ENCODE measurements at places on chromosomes 4 and X. TPM values are rescaled to one million over a fixed set of nuclear protein-coding genes. Genes with fewer than 3 reads are reported as not detected.
A peak's percentile ranks its signal among the peaks of the same experiment; 100 is the strongest.

GRCh38 chr4:149344436-149344835 is 471.2 kb downstream of the IQCM start:
- no peak for DNase-seq
- no peaks in the 10 kb centered on the region for H3K4me1 ChIP-seq
- H3K27ac ChIP-seq, result no peak overlapping the region
- no peaks in the 10 kb centered on the region for H3K36me3 ChIP-seq
- H3K27me3 ChIP-seq, result no peaks in the 10 kb centered on the region

- no peak for DNase-seq
- peaks cover 55% of the 10 kb centered on the region for H3K36me3 ChIP-seq
- H3K4me1 ChIP-seq, result no peaks in the 10 kb centered on the region
These were observed 27.6 kb downstream of the ANXA5 start for GRCh38 chr4:121669163-121669550.

- DNase-seq, result no peak
- peaks cover 5% of the 10 kb centered on the region for H3K36me3 ChIP-seq
- no peaks in the 10 kb centered on the region for H3K27me3 ChIP-seq
- no peak overlapping the region for H3K27ac ChIP-seq
- no peaks in the 10 kb centered on the region for H3K4me1 ChIP-seq
These were observed 46.3 kb downstream of the ARHGEF9 start for GRCh38 chrX:63738696-63739095.

- no peak overlapping the region for H3K27ac ChIP-seq
- no peaks in the 10 kb centered on the region for H3K27me3 ChIP-seq
- no peak for DNase-seq
- no peaks in the 10 kb centered on the region for H3K36me3 ChIP-seq
- H3K4me1 ChIP-seq, result no peaks in the 10 kb centered on the region
These were observed 144.3 kb downstream of the CAMK2D start for GRCh38 chr4:113617195-113617594.

- H3K36me3 ChIP-seq, result peaks cover 6% of the 10 kb centered on the region
- no peaks in the 10 kb centered on the region for H3K27me3 ChIP-seq
- DNase-seq, result no peak
- H3K4me1 ChIP-seq, result no peaks in the 10 kb centered on the region
These were observed 42.9 kb upstream of the CENPU start for GRCh38 chr4:184776821-184777220.

DNA sequence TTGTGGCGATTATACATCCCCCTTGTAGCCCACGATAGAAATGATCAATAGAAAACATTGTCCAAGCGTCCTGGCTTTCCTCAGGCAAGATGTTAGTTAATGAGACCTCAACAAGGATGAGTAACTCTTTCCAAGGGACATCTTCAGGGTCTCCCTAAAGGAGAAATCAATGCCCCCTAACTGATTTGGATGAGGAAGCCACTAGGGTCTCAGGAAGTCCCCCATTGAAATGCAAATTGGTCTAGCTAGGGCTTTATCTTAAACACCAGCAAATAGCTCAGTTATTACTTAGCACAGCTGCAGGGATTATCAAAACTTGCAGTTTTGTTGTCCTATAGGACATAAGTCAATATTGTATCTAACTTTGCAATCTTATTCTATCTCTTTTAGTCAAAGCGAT is 721.5 kb downstream of the IL1RAPL1 start:
- H3K27me3 ChIP-seq, result no peaks in the 10 kb centered on the region
- DNase-seq, result peak; percentile 24
- H3K4me3 ChIP-seq, result 0 out of 3 replicates have a peak overlapping the region, but pooled peaks have one; percentile 15
- H3K36me3 ChIP-seq, result peaks cover 4% of the 10 kb centered on the region
- H3K4me1 ChIP-seq, result peaks cover 3% of the 10 kb centered on the region

GRCh38 chr4:83283181-83283580 is 1.4 kb downstream of the COQ2 start:
- no peaks in the 10 kb centered on the region for H3K27me3 ChIP-seq
- H3K36me3 ChIP-seq, result peaks cover 4% of the 10 kb centered on the region
- peak overlapping the region; percentile 85 for H3K4me3 ChIP-seq
- DNase-seq, result no peak

DNA sequence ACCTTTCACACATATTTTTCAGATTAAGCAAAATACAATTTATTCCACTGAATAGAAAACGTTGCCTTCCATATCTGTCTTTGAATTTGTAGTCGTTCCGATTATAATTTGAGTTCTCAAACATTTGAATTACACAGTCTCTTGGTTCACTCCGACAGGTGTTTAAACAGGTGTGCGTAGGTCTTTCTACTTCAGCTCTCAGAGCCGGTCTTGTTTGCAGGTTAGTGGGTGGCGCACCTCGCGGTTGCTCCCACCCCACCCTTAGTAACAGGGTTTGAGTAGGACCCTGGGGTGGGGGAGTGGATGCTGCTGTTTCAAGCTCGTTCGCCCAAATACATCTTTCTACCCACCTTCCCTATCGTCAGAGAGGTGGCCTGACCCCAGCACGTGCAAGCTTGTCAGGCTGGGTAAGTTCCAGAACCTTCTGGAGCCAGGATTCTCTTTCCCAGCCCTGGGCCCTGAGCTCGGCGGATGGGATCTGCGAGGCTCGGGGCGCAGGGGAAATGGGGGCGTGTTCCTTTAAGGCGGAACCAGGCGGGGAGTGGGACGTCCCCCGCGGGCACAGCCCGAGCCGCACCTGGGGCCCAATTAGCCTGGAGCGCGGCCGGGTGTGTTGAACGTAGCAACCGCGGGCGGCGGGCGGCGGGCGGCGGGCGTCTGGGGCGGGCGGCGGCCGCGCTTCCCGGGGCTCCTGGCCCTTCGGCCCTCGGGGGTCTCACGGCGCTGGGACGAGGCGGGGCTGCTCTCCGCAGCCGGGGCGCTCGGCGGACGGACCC is at the start of gene FAM149A:
FAM149A (plus strand) TSS at position 591 of the 776 bp plus-strand sequence.
- no peaks in the 10 kb centered on the region for H3K27me3 ChIP-seq
- peak; percentile 56 for DNase-seq
- peak within 1 kb of the TSS; percentile 86 for H3K4me3 ChIP-seq
- H3K36me3 ChIP-seq, result 0 out of 3 replicates have a peak, but pooled peaks cover 6% of the 10 kb centered on the region
- no peaks in the 10 kb centered on the region for H3K4me1 ChIP-seq

DNA sequence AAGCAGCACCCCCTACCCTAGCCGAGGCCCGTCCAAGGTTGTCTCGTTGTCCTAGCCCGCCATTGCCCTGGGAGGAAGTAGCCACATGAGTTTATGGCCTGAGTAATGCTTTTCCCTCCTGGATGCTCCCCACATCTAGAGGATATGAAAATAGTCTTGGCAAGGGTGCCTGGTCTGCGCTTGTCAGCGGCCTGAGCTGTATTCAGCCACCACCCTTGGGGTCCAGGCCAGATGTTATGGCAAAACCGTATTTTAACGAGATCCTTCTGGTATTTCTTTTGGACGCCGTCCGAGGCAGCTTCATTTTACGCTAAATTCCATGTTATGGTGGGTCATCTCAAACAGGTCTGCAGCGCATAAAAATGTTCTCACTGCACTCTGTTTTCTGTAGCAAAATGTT is 89.3 kb downstream of the GPR143 start:
- no peaks in the 10 kb centered on the region for H3K27me3 ChIP-seq
- H3K27ac ChIP-seq, result no peak overlapping the region
- no peak for DNase-seq
- H3K4me3 ChIP-seq, result no peak overlapping the region
- H3K4me1 ChIP-seq, result no peaks in the 10 kb centered on the region

DNA sequence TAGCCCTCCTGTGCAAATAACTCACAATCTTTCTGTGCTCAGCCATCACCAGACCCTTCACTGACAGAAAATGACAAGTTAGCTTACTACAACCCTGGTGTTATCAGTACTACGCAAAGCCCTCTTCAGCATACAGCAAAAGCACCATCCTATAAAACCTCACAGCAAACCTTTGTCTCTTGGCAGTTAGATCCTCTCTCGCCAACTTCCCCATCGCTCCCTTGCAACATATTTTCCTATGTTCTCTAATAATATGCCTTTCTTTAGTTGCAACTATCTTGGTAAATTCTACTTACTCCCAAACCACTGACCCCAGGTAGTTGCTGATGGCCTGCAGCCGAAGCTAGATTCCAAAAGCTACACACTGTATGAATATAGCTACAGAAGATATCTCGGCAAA is 856.9 kb upstream of the FRG1 start:
- no peaks in the 10 kb centered on the region for H3K4me1 ChIP-seq
- no peak overlapping the region for H3K4me3 ChIP-seq
- DNase-seq, result no peak
- no peaks in the 10 kb centered on the region for H3K27me3 ChIP-seq

DNA sequence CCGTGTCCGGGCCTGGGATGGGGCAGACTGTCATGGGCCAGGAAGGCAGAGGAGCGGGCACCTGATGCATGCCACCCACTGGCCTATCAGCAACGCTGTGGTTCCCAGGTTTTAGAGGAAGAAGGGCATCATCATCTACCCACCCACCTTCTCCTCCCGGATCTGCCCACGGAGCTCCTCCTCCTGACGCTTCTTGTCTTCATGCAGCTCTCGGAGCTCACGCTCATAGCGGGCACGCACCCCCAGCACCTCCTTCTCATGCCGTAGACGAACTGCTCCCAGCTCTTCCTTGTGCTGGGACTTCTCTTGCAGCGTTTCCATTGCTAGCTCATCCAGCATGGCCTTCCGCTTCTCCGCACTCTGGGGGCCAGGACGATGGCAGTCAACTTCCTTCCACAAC is 11.4 kb upstream of the KCND1 start:
- H3K36me3 ChIP-seq, result peaks cover 44% of the 10 kb centered on the region
- H3K27me3 ChIP-seq, result no peaks in the 10 kb centered on the region
- no peak overlapping the region for H3K4me3 ChIP-seq
- no peaks in the 10 kb centered on the region for H3K4me1 ChIP-seq
- DNase-seq, result no peak

GRCh38 chrX:39854772-39855747 is 242.7 kb downstream of the BCOR start:
- no peaks in the 10 kb centered on the region for H3K27me3 ChIP-seq
- H3K36me3 ChIP-seq, result peaks cover 1% of the 10 kb centered on the region
- H3K4me1 ChIP-seq, result peaks cover 24% of the 10 kb centered on the region
- DNase-seq, result no peak
- H3K27ac ChIP-seq, result no peak overlapping the region

GRCh38 chrX:16629909-16630308 is 20.0 kb upstream of the S100G start:
- no peak for DNase-seq
- H3K4me1 ChIP-seq, result peaks cover 10% of the 10 kb centered on the region
- peaks cover 52% of the 10 kb centered on the region for H3K36me3 ChIP-seq
- H3K27me3 ChIP-seq, result no peaks in the 10 kb centered on the region
- H3K27ac ChIP-seq, result no peak overlapping the region

DNA sequence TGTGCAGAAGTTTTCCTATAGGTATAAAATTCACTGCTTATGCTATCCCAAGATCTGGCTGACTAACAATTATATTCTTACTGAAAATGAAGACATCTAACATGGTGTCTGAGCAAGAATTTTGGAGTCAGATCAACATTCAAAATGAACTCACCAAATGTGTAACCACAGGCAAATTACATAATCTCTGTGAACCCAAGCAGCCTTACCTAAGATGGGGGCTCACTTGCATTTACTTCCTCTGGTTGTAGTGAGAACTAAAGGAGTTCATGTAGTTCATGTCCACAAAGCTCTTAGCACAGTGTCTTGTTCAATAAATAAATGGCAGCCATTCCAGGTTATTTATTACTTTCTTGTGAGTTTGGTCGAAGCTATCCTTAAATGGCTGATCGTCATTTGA is 163.9 kb upstream of the LCORL start:
- H3K4me3 ChIP-seq, result no peak overlapping the region
- H3K27me3 ChIP-seq, result no peaks in the 10 kb centered on the region
- DNase-seq, result no peak
- no peaks in the 10 kb centered on the region for H3K4me1 ChIP-seq
- no peak overlapping the region for H3K27ac ChIP-seq
- no peaks in the 10 kb centered on the region for H3K36me3 ChIP-seq

GRCh38 chrX:37905436-37906147 is 58.2 kb upstream of the DYNLT3 start:
- no peaks in the 10 kb centered on the region for H3K36me3 ChIP-seq
- peak; percentile 75 for DNase-seq
- H3K4me3 ChIP-seq, result peak overlapping the region; percentile 71
- H3K27me3 ChIP-seq, result no peaks in the 10 kb centered on the region
- no peaks in the 10 kb centered on the region for H3K4me1 ChIP-seq

DNA sequence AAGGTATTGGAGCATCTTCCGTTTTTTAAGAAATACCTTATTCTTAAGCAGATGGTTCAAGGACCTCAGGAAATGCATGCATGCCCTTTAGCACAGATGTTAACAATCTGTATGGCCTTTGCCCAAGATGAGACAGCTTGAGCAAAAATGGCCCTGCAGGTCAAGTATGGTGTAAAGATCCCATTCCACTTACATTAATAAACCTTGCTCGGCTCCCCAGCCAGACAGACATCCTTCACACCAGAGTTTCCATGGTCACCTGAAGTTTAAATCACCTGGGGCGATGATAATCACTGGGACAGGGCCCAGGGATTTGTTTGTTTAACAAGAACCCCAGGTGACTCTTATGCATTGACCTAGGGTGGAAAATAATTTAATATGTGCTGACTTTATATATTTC is 287.0 kb upstream of the NOCT start:
- no peak overlapping the region for H3K4me3 ChIP-seq
- peaks cover 11% of the 10 kb centered on the region for H3K4me1 ChIP-seq
- no peaks in the 10 kb centered on the region for H3K27me3 ChIP-seq
- H3K36me3 ChIP-seq, result no peaks in the 10 kb centered on the region
- no peak overlapping the region for H3K27ac ChIP-seq
- DNase-seq, result no peak

DNA sequence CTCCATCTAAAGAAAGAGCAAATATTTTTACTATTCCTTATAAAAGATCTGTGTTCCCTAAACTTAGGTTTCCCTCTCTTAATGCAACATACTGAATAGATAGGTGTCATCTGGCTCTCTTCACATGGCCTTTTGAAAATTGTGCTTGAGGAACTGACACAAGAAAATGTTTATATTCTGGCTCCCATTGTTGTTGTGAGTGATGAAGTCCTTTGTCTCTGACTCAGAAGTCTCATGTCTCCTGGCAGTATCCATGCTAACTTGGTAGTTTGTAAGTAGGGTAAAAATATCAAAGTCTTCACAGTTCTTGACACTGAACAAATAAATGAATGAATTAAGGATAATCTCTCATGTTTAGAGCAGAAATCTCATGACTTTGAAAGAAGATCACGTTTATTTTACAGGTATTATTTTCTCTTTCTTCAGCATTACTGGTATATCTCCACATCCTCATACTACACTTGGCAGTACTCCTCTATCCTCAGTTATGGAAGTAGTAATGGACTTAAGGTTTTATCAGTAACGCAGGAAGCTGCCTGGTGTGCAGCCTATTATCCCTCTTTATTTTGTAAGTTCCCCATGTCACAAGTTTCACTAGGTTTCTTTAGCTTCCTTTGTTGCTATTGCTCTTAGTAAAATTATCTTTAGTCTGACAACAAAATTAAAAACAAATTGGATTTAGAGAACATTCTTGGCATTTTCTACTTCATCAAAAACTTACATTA is 14.2 kb upstream of the PABPC4L start:
- no peaks in the 10 kb centered on the region for H3K36me3 ChIP-seq
- H3K4me1 ChIP-seq, result no peaks in the 10 kb centered on the region
- DNase-seq, result no peak
- no peak overlapping the region for H3K27ac ChIP-seq
- H3K27me3 ChIP-seq, result no peaks in the 10 kb centered on the region
- no peak overlapping the region for H3K4me3 ChIP-seq

- no peaks in the 10 kb centered on the region for H3K36me3 ChIP-seq
- H3K27me3 ChIP-seq, result peaks cover 17% of the 10 kb centered on the region
- DNase-seq, result no peak
- no peak overlapping the region for H3K27ac ChIP-seq
- no peaks in the 10 kb centered on the region for H3K4me1 ChIP-seq
These were observed 3.5 kb upstream of the SLIT2 start for GRCh38 chr4:20248155-20248558.

Gene CDS1
- 7.5 TPM for total RNA-seq

Gene FHL1
- total RNA-seq, result 20.0 TPM

Gene MTMR8
- total RNA-seq, result 5.9 TPM

Gene KCNE5
- total RNA-seq, result 3.7 TPM

Gene IBSP
- total RNA-seq, result not detected

Gene FHIP1A
- total RNA-seq, result 28.2 TPM

Gene CT45A10
- not detected for total RNA-seq
